ENCODE measurements at places on chromosomes 1 and 21.

DNA sequence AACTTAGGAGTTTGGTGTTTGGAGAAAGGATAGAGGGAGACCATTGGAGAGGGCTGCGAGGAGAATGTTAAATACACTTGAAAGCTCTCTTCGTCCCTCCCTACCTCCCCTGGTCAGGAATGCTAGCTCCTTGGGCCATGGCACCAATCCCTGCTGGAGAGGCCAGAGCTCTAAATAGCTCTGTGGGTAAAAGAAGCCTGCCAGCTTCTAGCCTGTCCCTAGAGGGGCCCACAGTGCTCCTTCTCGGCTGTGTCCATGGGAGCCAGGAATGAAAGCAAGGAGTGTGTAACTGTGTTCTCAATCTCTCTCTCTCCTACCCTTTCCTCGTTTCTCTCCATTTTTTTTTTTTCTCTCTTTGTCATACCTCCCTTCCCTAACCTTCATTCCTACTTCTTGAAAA lies at the start of gene CCDC190:
TSS of gene CCDC190 (minus strand) at position 75 of the 400 bp plus-strand sequence. CDS start 1,529 bp downstream, outside the sequence.
- DNase-seq, result no peak

- DNase-seq, result no peak
These were observed 250.1 kb downstream of the KAZN start for GRCh38 chr1:14848625-14849024.

DNA sequence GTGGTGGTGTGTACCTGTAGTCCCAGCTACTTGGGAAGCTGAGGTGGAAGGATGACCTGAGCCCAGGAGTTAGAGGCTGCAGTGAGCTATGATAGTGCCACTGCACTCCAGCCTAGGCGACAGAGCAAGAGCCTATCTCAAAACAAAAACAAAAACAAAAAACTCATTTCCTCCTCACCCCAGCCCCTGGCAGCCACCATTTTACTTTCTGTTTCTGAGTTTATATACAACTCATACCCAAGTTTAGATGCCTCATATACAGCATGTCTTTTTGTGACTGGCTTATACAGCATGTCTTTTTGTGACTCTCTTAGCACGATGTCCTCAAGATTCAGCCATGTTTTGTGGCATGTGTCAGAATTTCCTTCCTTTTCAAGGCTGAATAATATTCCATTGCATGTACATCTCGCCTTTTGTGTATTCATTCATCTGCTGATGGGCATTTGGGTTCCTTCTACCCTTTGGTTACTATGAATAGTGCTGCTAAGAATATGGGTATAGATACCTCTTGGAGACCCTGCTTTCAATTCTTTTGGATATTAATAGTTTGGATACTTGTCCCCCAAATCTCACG lies 14.7 kb downstream of the COA7 start:
- no peak for DNase-seq

GRCh38 chr21:38439426-38439825 lies 58.9 kb downstream of the ERG start:
- DNase-seq, result no peak

GRCh38 chr1:159040893-159041724 lies 31.4 kb downstream of the IFI16 start:
- DNase-seq, result no peak

- no peak for DNase-seq
These were observed 2.2 kb upstream of the NEGR1 start for GRCh38 chr1:72284348-72285073.

DNA sequence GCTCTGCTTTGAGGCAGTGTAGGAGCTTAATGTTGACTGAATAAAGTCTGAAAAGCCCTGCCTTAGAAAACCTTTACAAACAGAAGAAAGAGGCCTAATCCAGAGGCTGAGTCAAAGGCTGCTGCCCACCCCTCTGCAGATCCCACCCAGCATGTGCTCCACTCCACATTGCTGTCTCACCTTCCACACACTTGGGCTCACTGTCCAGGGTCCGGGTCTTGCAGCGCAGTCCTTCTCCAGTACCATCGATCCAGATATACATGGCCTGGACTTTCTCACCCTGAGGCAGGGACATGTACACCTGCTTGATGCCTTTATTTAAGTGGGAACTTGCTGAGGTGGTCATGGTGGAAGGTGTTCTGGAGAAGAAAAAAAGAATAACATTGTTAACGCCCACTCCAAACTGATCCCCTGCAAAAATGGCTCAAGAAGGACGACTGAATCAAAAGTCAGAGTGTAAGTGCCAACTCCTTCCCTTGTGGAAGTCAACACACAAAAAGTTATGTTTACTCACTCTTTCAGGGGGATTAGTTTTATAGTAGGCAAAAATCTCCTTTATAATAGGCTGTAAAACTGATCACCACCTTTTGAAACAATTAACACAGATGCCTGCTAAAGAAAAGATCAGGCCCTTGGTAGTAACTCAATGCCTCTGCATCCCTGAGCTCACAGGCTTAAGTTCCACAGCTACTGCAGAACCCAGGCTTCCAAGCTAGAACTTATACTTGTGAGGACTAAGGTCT lies 3.0 kb downstream of the GLUL start:
- DNase-seq, result no peak

DNA sequence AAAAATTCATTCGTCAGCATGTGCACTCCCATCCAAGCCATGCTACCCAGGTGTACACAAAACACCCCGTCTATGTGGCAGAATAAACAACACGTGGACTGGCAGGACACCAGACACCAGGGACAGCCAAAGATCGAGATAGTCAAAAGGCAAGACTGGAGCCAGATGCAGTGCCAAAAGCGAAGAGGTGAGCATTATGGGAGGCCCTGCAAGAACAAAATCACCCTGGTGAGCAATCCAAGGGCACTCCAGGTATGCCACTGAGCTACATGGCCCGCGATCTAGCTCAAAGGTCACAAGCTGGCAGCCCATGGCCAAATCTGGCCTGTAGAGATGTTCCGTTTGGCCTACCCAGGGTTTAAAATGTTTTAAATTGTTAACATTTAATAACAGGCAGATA lies 33.7 kb downstream of the PLPP3 start:
- no peak for DNase-seq

GRCh38 chr1:205760606-205761005 lies 10.6 kb upstream of the NUCKS1 start:
- no peak for DNase-seq

- no peak for DNase-seq
These were observed 2.2 kb upstream of the HFM1 start for GRCh38 chr1:91406773-91407389.

- DNase-seq, result no peak
These were observed 13.2 kb downstream of the MDM4 start for GRCh38 chr1:204529371-204529895.
